ENCODE measurements at places on chromosomes 7 and 10.

GRCh38 chr7:106012935-106013439, 49.9 kb downstream of the CDHR3 start:
- DNase-seq: no peak

GRCh38 chr10:5640501-5640900, 25.9 kb downstream of the ASB13 start:
- no peak for DNase-seq

DNA sequence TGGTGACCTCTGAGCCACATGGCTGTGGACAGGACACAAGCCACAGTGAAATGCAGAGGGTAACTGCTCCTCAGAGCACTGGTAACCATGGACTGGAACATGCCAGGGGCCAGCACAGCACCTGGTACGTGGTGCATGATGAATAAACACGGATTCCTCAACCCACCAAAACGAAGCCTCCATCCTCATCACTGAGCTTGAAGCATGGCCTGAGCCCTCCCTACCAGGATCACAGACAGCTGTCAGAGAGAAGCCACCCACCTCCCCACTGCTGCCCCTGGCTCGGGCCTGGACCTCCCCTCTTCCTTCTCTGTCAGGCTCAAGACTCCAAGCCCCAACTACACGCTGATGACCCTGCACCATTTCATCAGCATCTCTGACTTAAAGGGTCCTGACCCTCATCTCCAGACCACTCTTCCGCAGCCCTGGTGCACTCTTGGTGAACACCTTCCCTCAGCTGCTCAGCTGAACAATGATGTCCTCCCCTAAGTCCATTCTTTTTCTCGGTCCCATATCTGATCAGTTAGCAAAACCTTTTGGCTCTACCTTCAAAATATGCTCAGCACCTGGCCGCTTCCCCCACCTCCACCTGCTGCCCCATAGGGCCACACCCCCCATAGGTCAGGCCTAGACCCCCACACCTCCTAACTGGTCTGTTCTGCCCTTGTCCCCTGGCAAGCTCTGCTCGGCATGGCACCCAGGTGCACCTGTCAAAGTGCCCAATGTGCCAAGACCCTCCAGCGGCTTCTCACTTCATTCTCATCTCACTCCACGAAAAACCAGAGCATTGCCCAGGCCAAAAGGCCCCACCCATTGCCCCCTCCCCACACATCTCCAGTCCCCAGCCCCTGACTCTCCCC, 141.1 kb downstream of the MAPK8 start:
- DNase-seq: no peak

GRCh38 chr10:49632406-49633317, 18.8 kb downstream of the CHAT start:
- DNase-seq: no peak

GRCh38 chr10:16440396-16441133, 3.8 kb downstream of the PTER start:
- DNase-seq: no peak

GRCh38 chr7:50608196-50608906, 43.1 kb upstream of the DDC start:
- no peak for DNase-seq

GRCh38 chr10:70069346-70069745, 16.7 kb downstream of the MACROH2A2 start:
- no peak for DNase-seq

DNA sequence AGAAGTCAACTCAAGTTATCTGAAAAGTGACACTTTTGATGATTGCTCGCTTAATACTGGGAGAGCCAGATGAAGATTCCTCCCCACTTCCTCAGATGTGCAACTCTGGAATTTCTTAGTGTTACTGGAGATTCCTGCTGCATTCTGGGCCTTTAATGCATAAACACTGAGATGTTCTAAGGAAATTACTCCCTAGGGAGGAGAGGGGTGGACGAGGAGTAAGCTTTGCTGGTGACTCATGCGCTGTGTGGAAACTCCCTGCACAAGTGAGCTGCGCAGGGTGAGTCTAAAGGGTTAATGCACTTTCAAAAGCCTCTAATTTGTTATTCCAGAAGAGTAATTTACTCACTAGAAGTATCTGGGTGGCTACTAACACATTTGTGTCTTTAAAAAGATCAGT, 46.3 kb downstream of the EGFR start:
- DNase-seq: no peak

GRCh38 chr10:109992485-109992884, 15.3 kb upstream of the ADD3 start:
- DNase-seq: no peak

- no peak for DNase-seq
Observed at GRCh38 chr10:86167121-86167761, 199.4 kb downstream of the GRID1 start.

GRCh38 chr10:75910032-75910431, 478.6 kb downstream of the LRMDA start:
- DNase-seq: no peak

DNA sequence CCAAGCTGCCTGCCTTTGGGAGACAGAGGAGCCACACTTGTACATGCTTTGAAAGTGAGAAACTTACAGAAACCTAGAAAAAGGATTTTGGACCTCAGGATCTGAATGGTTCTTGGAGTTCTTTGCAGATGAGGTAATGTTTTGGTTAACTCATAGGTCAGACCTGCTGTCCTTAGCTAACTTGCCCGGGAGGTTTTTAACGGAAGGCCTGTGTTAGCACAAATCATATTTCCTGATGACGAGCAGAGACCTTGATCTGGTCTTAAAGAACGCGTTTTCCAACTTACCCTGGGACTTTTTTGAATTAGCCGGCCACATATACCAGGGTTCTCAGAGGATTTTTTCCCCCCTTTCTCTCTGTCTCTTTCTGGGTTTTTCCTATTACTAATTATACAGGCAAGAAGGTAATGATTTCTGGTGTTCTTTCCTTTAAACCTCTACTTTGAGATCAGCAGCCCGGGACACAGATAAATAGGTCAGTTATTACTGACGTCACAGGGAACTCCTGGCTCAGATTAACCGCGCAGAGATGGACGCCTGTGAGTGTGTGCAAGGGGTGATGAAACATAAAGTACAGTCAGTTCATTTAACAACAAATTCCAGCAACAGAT, 101.7 kb upstream of the KLF6 start:
- DNase-seq: no peak

DNA sequence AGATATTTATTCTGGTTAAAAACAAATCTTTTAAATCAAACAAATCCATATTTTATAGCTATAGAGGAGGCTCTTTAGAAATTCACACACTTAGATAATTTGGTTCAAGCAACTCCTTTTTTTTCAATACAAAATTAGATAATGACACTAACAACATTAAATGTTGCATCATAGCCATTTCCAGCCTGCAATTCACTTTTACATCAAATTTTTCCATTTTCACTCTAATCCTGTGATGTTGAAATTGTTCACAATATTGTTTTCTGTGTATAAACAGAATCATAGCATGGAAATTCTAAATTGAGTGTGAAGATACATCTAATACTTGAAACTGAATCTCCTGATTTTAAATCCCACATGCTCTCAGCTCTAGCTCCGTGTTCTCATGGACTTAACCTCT, 482.6 kb downstream of the INHBA start:
- DNase-seq: no peak

GRCh38 chr7:141956084-141956483, 9.3 kb upstream of the CLEC5A start:
- no peak for DNase-seq

GRCh38 chr7:135204341-135204749, 7.0 kb downstream of the WDR91 start:
- DNase-seq: no peak

DNA sequence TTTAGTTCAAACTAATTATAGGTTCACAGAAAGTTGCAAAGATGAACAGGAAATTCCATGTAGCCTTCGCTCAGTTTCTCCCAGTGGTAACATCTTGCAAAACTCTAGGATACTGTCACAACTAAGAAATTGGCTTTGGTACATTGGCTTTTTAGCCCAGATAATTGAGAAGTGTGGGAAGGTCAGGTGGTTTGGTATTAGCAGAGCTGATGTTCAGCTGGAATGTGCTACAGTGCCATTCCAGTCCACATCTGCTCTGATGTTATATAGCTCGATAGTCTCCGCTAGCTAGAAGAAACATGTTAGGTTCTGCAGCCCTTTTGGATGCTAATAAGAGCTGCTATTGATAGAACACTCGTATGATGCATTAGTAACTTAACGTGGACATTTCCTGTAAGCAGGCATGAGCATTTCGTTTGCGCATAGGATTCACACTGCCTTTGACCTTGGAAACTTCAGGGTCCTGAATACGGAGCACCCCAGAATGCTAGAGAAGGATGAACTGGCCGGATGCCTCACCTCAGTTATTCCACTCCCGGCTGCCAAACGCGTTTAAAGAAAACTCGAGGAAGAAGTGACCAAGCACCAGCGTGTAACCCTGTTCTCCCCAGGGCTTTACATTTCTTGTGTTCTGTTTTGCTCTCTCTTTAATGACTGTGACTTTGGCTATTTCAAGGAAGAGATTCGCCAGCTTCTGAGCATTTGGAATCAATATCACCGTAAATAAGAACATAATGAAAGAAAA, 271.4 kb downstream of the GALNT17 start:
- no peak for DNase-seq

GRCh38 chr10:18906636-18907035, 142.0 kb upstream of the MALRD1 start:
- no peak for DNase-seq

DNA sequence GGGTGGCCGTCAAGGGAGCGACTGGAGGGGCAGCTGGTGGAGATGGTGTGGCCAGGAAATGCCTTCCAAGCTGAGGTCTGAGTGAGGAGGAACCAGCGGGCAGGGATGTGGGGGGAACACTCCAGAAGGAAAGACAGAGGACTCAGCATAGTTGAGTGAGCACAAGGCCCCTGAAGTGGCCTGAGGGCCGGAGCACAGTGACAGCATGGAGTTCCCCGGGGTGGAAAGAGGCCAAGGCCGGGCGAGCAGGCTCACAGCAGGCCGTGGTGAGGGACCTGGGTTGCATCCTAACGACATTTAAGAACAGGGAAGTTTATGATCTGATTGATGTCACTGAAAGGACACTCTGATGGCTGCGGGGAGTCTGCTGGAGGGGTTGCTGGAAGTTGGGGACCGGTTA, 48.0 kb downstream of the HTRA1 start:
- no peak for DNase-seq

GRCh38 chr7:102132209-102132752, 154.4 kb upstream of the SH2B2 start:
- no peak for DNase-seq

- no peak for DNase-seq
Observed at GRCh38 chr10:3774018-3774813, 10.8 kb downstream of the KLF6 start.

DNA sequence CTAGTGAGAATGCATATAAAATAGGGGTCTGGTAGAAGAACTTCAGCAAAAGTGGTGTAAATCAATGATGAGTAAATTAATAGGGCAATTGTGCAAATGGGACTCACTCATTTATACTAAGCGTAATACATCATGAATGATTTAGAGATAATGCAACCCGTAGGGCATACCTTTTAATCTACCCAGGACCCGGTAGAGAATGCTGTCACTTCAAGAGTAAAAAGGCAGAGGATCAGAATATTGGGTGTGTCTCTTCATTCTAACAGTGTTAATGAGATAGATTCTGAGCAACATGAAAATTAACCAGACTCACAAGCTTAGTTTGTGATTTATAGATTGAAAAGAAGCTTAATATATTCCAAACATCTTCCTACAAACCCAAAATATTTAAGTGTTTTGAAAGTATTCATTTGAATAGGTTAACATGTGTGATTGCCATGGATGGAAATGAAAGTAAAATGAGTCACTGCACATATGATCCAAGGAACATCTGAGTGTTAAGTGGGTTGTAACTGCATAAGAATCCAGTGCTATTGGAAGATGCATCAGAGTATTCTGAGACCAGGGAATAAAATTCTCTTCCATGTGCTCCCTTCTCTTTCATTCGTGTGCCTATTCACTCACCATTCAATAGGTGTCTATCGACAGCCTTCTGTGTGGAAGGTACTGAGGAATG, 690.6 kb downstream of the AUTS2 start:
- no peak for DNase-seq

DNA sequence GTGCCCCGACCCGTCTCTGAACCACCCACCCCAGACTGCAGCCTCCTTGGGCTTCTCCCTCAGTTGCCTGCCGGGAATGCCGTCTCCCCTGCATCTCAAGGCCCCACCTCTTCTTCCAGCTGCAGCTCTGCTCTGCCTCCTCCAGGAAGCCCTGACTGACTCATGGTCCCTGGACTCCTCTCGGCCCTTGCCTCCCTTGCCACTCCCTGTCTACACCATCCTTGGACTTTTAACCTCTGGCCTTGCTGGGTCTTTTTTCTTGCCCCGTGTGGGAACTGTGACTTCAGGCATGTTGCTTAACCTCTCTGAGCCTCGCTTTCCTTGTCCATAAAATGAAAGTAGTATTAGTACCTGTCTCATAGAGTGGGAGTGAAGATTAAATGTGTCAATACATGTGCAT, 56.3 kb downstream of the C10orf105 start:
- DNase-seq: no peak

Measured in stimulated activated CD4-positive, alpha-beta T cell treated with anti-CD3 and anti-CD28 coated beads, Interleukin-1b, Interleukin-23, amount 100 ng/mL, for 1 hour (primary cell).